Glutamatergic neuron (in vitro differentiated cells): ENCODE measurements at places on chromosomes 11 and 22. TPM values are rescaled to one million over a fixed set of nuclear protein-coding genes. Genes with fewer than 3 reads are reported as not detected.

BTG4 gene
- not detected for total RNA-seq

SNX32 gene
- 14.7 TPM for total RNA-seq

HEPHL1 gene
- not detected for total RNA-seq

IFITM10 gene
- total RNA-seq: 5.4 TPM
